Stimulated activated CD8-positive, alpha-beta memory T cell treated with anti-CD3 and anti-CD28 coated beads, Interleukin-15, amount 100 ng/mL, for 48 hours (primary cell): ENCODE measurements at places on chromosomes 5 and 9.

DNA sequence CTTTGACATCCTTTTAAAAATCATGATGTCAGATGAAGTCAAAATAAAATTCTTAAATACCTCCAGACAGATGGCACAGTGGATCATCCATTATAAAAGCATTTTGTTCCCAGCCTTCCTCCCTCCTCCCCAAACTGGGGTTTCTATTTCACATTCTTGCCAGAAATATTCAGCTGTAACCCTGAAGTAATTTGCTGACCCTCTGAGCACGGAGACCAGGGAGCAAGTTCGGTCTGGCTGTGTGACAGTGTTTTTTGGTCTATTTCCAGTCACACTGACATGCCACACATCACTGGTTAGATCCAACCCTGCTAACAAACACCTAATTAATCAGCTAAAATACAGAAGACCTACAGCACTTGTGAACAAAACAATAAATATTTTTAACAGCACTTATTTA lies 126.2 kb upstream of the DMRT1 start:
- no peak for DNase-seq

DNA sequence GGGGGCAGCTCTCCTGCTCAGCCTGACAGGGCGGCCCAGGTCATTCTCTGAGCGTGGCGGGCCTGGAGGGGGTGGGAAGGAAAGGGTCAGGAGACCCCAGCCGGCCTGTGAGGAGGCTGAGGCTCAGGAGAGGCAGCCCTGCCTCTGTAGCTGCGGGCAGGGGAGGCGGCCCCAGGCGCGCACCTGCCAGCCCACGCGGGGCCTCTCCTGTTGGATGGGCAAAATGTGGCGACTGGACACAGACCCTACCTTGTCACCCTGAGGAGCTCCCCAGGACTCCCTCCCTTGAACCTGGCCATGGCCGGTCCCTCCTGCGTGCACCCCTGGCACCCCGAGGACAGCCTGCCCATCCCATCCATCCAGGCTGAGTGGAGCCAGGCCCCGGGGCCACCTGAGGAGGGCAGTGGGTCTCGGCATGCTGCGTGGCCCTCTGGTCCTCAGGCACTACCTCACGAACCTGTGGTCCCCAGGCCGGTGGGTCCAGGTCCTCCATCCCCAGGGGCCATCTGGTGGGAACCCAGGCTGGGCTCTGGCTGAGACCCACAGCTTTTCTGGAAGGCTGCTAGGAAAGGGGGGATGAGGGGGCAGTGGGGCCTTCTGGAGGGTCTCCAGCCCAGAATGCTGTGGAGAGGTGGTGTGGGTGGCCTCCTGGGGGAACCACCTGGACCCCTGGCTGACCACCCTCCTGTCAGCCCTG lies 15.1 kb upstream of the NRARP start:
- no peak for DNase-seq

- no peak for DNase-seq
These were observed 55.5 kb downstream of the CEP120 start for GRCh38 chr5:123367739-123368138.

- no peak for DNase-seq
These were observed 11.3 kb downstream of the CTXN3 start for GRCh38 chr5:127660047-127660733.

- DNase-seq: no peak
These were observed 561.4 kb downstream of the BNC2 start for GRCh38 chr9:16309082-16309468.
